ENCODE measurements at places on chromosomes 12 and 14.

- DNase-seq, result no peak
These were observed 45.5 kb downstream of the ZFP36L1 start for GRCh38 chr14:68747393-68747792.

GRCh38 chr14:99592933-99593753 is 10.9 kb downstream of the CCDC85C start:
- peak; percentile 80 for DNase-seq

- DNase-seq, result no peak
These were observed 32.5 kb upstream of the EMP1 start for GRCh38 chr12:13163868-13164635.

DNA sequence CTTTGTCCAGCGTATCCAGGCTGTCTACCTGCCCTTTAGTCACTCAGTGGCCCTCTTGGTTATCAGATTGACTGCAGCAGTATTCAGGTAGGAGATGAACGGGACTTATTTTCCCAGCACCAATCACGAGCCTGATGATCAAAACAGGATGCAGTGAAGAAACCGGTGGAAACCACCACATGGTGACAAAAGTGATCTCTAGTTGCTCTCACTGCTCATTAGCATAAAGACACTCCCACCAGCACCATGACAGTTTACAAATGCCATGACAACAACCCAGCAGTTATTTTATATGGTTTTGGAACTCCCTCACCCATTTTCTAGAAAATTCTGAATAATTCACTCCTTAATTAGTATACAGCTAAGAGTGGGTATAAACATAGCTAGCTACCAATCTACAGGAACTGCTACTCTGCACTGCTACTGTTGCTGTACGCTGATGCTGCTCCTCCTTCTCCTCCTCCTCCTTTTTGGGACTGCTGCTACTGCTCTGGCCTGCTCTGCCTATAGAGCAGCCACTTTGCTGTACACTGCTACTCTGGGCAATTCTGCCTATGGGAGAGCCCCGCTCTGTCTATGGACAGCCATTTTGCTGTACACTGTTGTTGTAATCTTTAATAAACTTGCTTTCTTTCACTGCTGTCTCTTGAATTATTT is 142.5 kb upstream of the SSTR1 start:
- no peak for DNase-seq

GRCh38 chr12:42213954-42214426 is 24.1 kb downstream of the YAF2 start:
- peak; percentile 61 for DNase-seq

DNA sequence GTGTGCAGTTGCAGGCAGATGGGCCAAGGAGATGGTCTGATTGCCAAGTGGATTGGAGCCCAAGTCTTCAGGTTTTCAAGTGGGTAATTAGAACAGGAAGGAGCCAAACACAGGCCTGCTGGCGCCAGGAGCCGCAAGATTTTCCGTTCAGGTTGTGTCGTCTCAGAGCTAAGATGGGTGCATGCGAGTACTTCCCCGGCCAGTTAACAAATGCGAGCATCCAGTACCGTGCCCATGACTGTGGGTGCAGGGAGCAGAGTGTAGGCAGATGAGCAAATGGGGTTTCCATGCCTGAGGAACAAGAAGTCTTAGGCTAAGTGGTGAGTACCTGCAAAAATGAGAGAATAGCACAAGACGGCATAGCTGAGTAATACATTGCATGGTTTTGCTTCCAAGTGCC is 90.5 kb downstream of the CHST11 start:
- DNase-seq, result no peak

GRCh38 chr14:105617201-105617777 is 90.9 kb downstream of the TMEM121 start:
- DNase-seq, result no peak

DNA sequence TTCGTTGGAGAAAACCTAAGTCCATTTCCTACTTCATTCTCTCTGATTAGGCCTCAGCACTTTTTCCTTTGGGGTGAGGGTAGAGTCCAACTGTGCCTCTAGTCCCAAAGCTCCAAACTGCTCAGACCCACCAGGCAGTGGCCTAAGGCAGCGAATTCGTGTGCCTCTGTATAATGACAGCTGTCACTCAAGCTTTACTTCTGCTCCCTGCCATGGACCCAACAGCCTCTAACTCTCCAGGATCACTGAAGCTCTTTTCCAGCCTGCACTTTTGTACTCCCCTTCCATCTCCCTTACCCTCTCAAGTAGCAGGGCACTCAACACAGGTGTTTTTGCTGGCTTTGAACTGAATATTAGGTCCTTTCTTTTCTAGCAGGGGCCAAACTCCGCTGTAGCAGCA is 14.8 kb upstream of the OR6S1 start:
- DNase-seq, result no peak

GRCh38 chr12:6700646-6701051 is at the start of gene PIANP:
Gene PIANP (minus strand): TSS chr12:6700815. CDS start chr12:6698061, 2,754 bp downstream.
- DNase-seq, result peak; percentile 73

DNA sequence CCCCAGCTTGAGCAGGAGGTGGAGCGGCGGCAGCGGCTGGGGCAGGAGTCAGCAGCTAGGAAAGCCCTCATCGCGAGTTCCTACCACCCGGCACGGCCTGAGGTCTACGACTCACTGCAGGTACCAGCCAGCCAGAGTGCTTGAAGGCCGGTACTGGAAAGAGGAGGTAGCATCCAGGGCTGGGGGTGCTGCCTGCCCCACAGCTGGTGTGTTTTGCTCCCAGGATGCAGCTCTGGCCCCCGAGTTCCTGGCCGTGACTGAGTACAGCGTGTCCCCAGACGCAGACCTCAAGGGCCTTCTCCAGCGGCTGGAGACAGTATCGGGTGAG is 1.6 kb downstream of the OGFOD2 start:
- no peak for DNase-seq

DNA sequence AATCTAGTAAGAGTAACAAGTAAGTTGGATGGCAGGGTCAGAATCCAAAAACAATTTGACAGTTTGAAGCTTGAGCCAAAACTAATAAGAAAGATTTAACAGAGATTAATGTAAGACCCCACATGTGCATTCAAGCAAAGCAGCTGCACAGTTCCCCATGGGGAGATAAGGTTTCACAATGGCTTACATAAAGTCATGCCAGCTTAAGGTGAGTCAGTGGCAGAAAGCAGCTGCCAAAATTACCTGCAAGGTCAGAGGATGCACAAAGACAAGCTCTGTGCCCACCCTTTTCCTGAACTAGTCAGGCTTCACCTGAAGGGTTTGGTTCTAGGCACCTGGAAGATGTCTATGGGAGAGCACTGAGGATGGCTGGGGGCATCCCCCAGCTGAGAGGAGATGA is 36.6 kb upstream of the KRT77 start:
- DNase-seq, result no peak

DNA sequence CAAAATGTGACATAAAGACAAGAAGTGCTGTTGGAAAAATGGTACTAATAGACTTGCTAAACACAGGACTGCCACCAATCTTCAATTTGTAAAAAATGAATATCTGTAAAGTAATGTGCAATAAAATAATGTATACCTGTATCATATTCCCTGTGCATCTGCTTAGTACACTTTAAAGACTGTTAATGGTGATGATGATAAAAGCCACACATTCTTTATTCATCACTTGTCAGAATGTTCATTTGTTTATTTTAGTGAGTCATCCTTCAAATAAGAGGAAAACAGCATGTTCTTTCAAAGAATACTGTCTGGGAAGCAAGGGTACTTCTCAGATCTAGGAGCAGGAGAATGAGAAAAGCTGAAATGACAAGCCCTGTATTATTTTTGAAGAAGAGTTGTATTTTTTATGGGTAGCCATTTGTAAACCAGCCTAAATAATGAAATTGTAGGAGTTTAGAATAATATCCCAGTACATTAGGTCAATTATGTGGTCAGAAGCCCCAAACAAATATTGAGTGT is 78.3 kb upstream of the PSMA6 start:
- DNase-seq, result no peak

- DNase-seq, result no peak
These were observed 386.4 kb upstream of the STXBP6 start for GRCh38 chr14:25436288-25436875.

Data from G401 (cell line).